ENCODE measurements at places on chromosomes 3 and 15.

- DNase-seq: no peak
These were observed 37.0 kb downstream of the RASA2 start for GRCh38 chr3:141523615-141524375.

DNA sequence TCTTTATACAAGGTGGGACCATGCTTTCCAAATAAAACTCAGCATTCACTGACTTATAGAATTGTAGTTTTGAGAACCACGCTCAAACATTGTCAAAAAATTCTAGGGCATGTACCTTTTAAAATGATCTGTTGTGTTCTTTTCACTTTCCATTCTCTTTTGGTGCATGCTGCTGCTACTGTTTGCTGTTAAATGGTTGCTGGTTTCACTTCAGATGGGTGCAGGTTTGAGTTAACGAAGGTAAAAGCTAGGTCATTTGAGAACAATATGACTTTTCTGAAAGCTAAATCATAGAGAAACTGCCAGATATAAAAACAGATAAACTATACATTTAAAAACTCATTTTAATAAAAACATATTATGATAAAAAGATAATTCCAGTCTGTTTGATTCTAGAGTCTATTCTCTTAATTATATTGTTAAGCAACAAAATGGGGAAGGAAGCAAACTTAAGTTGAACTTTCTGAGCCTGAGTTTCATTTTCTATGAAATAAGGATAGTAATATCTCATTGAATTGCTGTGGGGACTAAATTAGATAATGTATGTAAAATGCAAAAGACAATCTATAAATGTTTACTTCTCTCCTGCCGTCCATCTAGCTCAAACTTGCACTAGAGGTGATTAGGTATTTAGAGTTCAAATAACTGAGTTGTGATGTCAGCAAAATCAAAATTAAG, 82.4 kb downstream of the OXSM start:
- no peak for DNase-seq

DNA sequence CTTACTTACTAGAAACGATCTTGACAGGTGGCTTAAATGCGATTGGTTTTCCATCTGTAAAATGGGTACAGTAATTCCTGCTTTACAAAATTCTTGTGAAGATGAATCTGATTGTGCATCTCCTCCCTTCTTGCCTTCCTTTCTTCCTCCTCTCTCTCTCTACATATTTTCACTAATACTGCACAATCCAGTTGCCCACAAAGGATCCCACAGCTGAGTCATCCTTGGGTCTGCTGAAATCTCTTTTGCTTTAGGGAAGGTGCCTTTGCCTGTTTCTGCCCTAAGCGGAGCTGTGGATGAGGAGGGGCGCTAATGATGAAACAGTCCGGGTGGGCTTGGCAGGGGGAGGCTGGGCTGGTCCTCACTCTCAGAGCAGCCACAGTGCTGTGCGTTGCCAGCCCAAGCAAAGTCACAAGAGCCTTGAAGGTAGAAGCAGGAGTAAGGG, 46.1 kb downstream of the AMOTL2 start:
- DNase-seq: no peak

DNA sequence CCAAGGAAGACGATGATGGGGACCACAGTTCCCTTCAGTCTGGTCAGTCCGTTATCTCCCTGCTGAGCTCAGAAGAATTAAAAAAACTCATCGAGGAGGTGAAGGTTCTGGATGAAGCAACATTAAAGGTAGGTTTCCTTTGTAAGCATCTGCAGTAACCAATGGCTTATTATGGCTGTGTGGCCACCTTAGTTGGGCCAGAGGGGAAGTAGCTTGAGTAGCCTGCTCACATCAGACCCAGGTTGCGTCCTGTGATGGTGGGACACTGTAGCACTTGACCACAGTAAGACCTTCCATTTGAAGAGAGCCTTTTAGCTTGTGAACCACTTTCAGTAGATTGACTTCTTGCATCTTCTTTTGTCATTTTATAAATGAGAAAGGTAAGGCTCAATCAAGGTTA, 22.6 kb downstream of the STARD5 start:
- no peak for DNase-seq

GRCh38 chr3:12586403-12586802, 29.5 kb downstream of the MKRN2 start:
- DNase-seq: no peak

Measured in neuronal stem cell (in vitro differentiated cells).